ENCODE measurements at places on chromosomes 11 and 22. TPM values are rescaled to one million over a fixed set of nuclear protein-coding genes. Genes with fewer than 3 reads are reported as not detected.
A peak's percentile ranks its signal among the peaks of the same experiment; 100 is the strongest.

DNA sequence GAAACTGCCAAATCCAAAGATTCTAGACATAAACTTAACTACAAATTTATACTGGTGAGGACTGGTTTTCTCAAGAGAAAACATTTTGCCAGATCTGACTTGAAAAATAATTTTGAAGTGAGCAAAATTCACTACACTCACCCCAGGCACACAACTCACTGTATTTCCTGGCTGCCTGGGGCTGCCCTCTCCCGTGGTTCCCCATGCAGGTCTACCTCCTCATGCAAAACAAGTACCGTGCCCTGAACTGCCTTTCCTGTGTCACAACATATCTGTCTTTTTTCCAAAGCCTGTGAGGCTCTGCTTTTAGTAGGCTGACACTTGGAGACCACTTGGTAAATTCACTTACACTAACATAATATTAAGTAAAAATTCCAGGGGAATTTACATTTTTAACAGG is 76.4 kb downstream of the LIF start:
- no peak for DNase-seq
- no peaks in the 10 kb centered on the region for H3K36me3 ChIP-seq
- H3K27ac ChIP-seq, result no peak overlapping the region
- H3K4me3 ChIP-seq, result no peak overlapping the region
- H3K4me1 ChIP-seq, result peaks cover 13% of the 10 kb centered on the region

- no peaks in the 10 kb centered on the region for H3K27me3 ChIP-seq
- H3K4me1 ChIP-seq, result peaks cover 66% of the 10 kb centered on the region
- no peaks in the 10 kb centered on the region for H3K36me3 ChIP-seq
- DNase-seq, result peak; percentile 69
Measured at GRCh38 chr11:114159802-114160632, 100.5 kb downstream of the ZBTB16 start.

- DNase-seq, result no peak
- H3K4me3 ChIP-seq, result no peak overlapping the region
- H3K36me3 ChIP-seq, result no peaks in the 10 kb centered on the region
- H3K27me3 ChIP-seq, result no peaks in the 10 kb centered on the region
- H3K27ac ChIP-seq, result no peak overlapping the region
Measured at GRCh38 chr22:19867617-19868016, 12.9 kb upstream of the GNB1L start.

GRCh38 chr11:107275632-107276031 is 182.0 kb downstream of the CWF19L2 start:
- no peaks in the 10 kb centered on the region for H3K36me3 ChIP-seq
- no peaks in the 10 kb centered on the region for H3K4me1 ChIP-seq
- H3K4me3 ChIP-seq, result no peak overlapping the region
- H3K27ac ChIP-seq, result no peak overlapping the region

- no peaks in the 10 kb centered on the region for H3K4me1 ChIP-seq
- DNase-seq, result no peak
- no peaks in the 10 kb centered on the region for H3K27me3 ChIP-seq
- H3K36me3 ChIP-seq, result no peaks in the 10 kb centered on the region
- no peak overlapping the region for H3K27ac ChIP-seq
Measured at GRCh38 chr11:83119216-83119615, 37.7 kb upstream of the PCF11 start.

DNA sequence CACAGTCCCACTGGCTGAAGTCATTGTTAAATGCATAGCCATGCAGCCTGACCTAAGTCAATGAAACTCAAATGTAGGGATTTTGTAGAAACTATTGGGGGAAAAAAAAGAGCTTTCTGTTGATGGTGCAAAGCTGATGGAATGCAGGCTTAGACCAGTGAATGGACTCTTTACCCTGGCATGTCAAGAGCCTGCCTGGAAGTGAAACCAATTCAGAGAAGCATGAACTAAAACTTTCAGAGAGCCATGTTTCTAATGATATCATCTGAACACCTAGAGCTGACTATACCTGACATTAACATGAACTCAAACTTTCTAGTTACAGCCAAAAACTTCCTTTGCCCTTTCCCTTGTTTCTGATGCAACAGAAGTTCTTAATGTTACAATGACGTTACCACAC is 89.0 kb downstream of the APIP start:
- no peak overlapping the region for H3K27ac ChIP-seq
- no peak for DNase-seq
- no peaks in the 10 kb centered on the region for H3K4me1 ChIP-seq

PRR5 gene
- total RNA-seq, result 5.9 TPM

All from thymus (tissue), 14 donors.